IMR-90 (cell line): ENCODE measurements at places on chromosomes 2 and 18. TPM values are rescaled to one million over a fixed set of nuclear protein-coding genes. Genes with fewer than 3 reads are reported as not detected.

DNA sequence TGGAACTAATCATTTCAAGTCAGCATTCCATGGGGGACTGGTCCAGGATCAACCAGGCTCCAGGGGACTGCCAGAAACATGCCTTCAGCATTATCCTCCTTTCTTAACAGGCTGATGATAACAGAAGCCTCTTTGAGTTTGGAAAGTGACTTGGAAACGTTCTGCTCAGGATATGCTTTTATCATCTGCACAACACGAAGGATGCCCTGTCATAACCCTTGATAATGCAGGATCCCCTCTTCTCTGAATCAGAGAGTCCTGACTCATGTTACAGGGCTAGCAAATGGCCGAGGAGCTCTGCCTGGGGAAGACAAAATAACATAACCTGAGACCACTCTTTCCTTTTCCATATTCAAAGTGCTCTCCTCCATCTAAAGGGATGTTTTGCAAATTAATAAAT is 6.7 kb downstream of the SCYGR3 start:
- no peak overlapping the region for H3K4me3 ChIP-seq
- no peaks in the 10 kb centered on the region for H3K4me1 ChIP-seq
- no peak overlapping the region for H3K27ac ChIP-seq
- no peaks in the 10 kb centered on the region for H3K36me3 ChIP-seq

- DNase-seq = no peak
- no peaks in the 10 kb centered on the region for H3K36me3 ChIP-seq
- no peak overlapping the region for H3K27ac ChIP-seq
- no peak overlapping the region for H3K4me3 ChIP-seq
- H3K27me3 ChIP-seq = no peaks in the 10 kb centered on the region
Measured at GRCh38 chr2:167271932-167272331, 383.7 kb downstream of the XIRP2 start.

GRCh38 chr2:27471961-27472360 is 17.6 kb downstream of the IFT172 start:
- no peaks in the 10 kb centered on the region for H3K27me3 ChIP-seq
- H3K4me1 ChIP-seq = no peaks in the 10 kb centered on the region
- no peak for DNase-seq
- no peak overlapping the region for H3K4me3 ChIP-seq
- H3K27ac ChIP-seq = no peak overlapping the region
- peaks cover 22% of the 10 kb centered on the region for H3K36me3 ChIP-seq

DNA sequence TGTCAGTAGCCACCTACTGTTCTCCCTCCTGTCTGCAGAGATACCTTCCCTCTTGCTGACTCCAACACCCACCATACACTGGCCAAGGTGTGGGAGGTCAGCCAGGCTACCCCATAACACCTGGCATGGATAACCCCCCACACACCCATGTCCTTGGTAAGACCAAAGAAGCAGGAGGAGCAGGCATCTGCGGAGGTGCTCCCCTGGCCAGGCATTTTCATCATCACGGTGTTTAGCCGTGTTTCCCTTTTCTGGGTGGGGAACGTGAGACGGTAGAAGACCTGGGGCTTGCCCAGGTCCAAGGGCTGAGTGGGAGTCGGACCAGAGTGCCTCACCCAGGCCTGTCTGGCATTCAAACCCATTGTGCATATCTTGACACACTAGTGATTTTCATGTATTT is 150.3 kb downstream of the SMAD7 start:
- H3K27me3 ChIP-seq = no peaks in the 10 kb centered on the region
- H3K27ac ChIP-seq = no peak overlapping the region; the same call in 1 of the 2 replicates
- H3K4me3 ChIP-seq = no peak overlapping the region
- no peak for DNase-seq
- H3K4me1 ChIP-seq = peaks cover 12% of the 10 kb centered on the region

GRCh38 chr18:33578518-33579348 is 714 bp downstream of the ASXL3 start:
- no peaks in the 10 kb centered on the region for H3K36me3 ChIP-seq
- no peak for DNase-seq
- peaks cover 4% of the 10 kb centered on the region for H3K4me1 ChIP-seq
- H3K27me3 ChIP-seq = peaks cover 20% of the 10 kb centered on the region
- H3K27ac ChIP-seq = peak overlapping the region; percentile 1; the same call in 1 of the 2 replicates

RNF152 gene
- 18.5 and 18.9 TPM in 2 replicates for total RNA-seq

GRCh38 chr18:7221424-7222155 is 9.3 kb upstream of the LRRC30 start:
- H3K4me1 ChIP-seq = no peaks in the 10 kb centered on the region
- H3K36me3 ChIP-seq = no peaks in the 10 kb centered on the region
- no peak overlapping the region for H3K27ac ChIP-seq

CCDC141 gene
- total RNA-seq = under 0.01 TPM in 1 of 2 replicates, not detected in the other

- H3K27ac ChIP-seq = no peak overlapping the region
- no peak overlapping the region for H3K4me3 ChIP-seq
- H3K4me1 ChIP-seq = no peaks in the 10 kb centered on the region
- no peaks in the 10 kb centered on the region for H3K36me3 ChIP-seq
Measured at GRCh38 chr2:106977717-106978116, 91.8 kb upstream of the ST6GAL2 start.

DNA sequence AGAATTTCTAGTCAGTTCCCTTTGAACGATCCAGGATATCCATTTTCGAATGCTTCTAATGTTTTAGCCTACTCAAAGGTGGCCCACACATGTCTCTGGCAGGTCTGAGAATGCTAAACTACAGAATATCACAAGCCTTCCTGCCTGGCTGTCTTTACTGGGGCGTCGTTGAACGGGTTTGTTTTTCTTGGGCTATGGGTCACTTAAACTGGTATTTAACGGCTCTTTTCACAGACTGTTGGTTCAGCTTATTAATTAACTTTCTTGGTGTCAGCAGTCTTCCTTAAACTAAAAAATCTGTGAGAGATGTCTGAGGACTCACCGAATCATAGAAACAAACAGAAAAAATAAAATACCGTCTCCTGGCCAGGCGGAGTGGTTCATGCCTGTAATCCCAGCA is 563.2 kb upstream of the NRP2 start:
- peaks cover 2% of the 10 kb centered on the region for H3K36me3 ChIP-seq
- no peaks in the 10 kb centered on the region for H3K27me3 ChIP-seq
- no peak overlapping the region for H3K4me3 ChIP-seq
- H3K27ac ChIP-seq = no peak overlapping the region
- no peaks in the 10 kb centered on the region for H3K4me1 ChIP-seq

C2orf15 gene
- total RNA-seq = under 0.01 TPM in 1 of 2 replicates, not detected in the other

DNA sequence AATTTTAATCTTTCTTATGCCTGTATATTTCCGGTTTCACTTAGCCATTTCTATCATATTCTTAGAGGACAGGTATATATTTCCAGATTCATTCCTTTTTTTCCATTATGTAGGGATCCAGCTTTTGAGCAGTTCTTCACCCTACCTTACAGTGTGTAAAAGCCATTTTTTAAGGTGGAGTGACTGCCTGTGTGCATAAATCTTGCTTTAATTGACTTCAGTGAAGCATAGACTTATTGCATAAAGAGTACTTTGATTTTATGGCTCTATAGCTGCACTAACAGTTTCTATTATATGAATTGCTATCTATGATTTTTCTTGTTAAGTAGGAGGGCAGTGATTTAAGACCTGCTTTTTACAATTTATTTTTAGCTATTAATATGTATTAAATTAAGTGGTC is 132.6 kb downstream of the NYAP2 start:
- H3K4me3 ChIP-seq = no peak overlapping the region
- H3K27ac ChIP-seq = no peak overlapping the region
- H3K4me1 ChIP-seq = no peaks in the 10 kb centered on the region
